ENCODE measurements at places on chromosomes 1 and 21.

DNA sequence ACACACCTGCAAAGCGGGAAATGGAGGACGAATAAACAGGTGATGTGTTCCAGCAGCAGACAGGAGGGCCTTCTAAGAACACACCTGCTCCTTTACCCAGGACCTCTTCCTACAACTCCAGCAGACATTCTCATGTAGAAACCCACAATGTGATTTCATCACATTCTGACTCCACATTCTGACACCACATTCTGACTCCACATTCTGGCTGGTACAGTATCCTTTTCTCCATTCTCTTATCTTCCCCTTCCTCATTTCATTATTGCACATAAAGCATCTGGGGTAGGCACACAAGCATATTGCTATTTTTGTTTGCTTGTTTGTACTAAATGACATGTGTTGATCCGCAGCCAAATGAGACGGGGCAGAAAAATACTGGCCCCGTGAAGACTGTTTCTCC lies 3.6 kb upstream of the ZNF124 start:
- DNase-seq, result no peak

GRCh38 chr21:19523746-19524145 lies 1120.2 kb upstream of the TMPRSS15 start:
- DNase-seq, result no peak

DNA sequence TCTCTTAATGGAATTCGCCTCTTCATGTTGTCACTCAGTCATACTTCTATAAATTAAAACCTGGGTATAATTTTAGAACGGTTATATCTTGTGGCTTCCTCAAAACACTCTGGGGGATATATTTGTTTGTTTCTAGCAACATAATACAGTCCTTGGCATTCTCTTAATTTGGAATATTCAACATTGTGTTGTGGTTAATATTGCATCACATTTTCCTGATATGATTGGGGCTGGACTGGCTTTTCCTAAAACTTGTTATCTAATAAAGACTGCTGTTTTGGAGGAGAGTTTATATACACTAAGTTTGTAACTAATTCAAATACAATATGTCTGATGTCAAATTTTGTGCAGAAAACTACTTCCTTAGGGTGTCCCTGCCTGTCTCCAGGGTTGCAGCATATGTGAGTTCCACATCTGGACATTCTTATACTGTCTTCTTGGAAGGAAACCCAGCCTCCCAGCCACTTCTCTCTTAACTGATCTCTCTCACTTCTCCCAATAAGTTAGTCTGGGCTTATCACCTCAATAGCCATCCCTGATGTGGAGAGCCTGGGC lies 892.6 kb downstream of the MRPL39 start:
- no peak for DNase-seq

DNA sequence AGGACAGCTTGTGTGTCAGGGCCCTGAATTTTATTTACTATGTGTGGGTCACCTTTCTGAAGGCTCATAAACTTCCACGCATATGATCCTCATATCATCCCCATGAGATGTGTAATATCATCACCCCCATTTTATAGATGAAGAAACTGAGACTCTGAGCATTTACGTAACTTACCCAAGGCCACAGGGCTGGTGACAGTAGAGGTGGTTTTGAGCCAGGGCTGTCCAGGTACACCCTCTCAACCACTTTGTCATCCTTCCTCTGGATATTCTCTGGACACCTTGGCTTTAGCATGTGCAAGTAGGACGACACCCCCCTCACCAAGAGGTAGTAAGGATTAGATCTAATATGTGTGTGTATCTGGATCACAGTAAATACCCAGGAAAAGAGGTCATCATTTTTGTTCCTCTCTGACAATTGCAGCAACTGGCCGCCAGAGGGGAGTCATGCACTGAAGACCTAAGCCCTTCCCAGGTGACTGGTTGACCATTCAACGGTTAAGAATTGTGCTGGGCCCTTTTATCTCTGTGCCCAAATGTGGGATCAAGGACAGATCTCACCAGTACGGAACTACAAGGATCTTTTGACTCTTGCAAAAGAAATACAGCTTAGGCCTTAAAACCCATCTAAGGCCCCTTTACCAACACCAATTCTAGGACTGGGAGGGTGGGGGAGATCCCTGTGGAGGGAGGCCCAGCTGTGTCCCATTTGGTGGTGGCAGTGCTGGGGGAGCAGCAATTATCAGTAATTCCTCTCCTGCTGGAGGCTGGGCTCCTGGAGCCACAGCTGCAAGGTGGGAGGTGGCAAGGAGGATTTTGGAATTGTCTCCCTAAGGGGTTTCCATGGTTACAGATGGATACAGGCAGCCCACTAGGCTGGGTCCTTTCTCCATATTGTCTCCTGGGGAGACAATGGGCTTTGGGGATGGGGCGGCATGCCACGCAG lies 13.7 kb upstream of the E2F2 start:
- no peak for DNase-seq

GRCh38 chr1:35745124-35745730 lies 24.6 kb downstream of the CLSPN start:
- DNase-seq, result no peak

- DNase-seq, result no peak
Measured at GRCh38 chr1:53626616-53627015, 112.3 kb downstream of the GLIS1 start.

- no peak for DNase-seq
Measured at GRCh38 chr21:37392441-37392840, 25.9 kb downstream of the DYRK1A start.

DNA sequence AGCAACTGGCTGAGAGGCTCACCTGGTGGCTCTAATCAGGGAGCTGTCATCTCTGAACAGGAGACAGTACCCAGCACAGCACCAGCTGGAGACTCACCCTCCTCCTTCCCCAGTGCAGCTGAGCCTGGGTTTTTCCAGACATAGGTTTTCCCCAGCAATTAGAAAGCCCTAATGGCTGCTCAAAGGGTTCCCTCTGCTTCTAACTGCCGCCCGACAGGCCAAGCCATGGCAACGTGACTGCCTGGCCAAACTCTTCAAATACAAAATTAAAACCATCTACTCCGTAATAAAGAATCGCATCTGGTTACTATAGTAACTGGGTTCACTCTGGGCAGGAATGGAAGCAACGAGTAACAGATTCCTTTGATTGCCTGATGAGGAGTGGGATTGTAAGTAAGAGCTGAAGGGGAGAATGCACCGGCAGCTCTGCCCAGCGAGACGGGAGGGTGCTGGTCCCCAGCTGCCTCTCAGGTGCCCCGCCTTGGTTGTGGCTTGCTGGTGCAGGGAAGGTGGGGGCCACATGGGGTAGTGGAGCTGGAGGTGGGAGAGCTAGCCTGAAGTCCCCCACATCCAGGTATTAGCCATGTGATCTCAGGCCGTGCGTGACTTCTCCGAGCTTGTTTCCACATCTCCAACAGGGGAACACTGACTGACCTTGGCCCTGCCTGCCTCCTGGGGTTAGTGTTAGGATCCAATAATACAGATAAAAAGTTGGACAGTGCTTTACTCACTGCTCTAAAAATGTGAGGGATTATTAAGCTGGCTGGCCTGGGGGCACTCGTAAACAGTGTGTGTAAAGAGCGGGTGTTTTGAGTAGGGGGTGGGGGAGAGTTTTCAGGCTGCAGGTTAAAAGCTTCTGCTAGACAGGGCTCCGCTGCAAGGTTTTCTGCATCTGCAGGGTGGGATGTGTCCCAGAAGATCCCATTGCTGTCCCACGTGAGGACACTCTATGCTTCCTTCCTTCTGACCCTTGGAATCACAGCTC lies 94.2 kb downstream of the KCNN3 start:
- DNase-seq, result no peak

GRCh38 chr1:17278996-17279830 lies 28.8 kb upstream of the PADI4 start:
- DNase-seq, result no peak

GRCh38 chr1:240709676-240710075 lies 97.7 kb upstream of the GREM2 start:
- no peak for DNase-seq

GRCh38 chr1:22171951-22172715 lies 29.2 kb upstream of the WNT4 start:
- DNase-seq, result no peak

- no peak for DNase-seq
Measured at GRCh38 chr21:34073749-34074282, 438 bp downstream of the MRPS6 start.

DNA sequence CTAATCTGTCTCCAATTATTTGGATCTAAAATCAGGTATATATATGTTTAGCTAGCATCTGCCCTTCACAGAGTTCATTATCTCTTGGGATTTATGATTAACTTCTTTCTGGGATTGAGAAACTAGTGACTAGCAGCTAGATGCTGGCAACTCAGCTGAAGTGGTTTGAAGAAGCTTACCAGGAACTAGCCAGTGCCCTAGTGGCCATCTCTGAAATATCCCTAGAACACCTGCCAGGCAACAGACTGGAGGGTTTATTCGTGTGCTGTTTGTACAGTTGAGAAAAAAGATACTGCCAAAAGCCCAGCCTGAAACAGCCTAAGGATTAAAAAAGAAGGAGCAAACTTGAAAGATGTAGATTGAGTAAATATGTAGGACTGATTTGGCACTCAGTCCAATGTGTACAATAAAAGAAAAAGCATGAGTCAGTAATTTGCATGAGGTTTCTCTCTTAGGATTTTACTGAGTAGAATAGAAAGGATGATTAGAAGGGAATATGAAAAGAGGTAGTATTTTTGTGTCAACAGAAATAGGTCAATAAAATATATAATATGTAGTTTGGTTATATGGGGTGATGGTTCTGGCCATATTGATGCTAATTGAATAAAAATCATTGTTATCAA lies 1144.6 kb upstream of the ADGRL2 start:
- DNase-seq, result no peak

- peak; percentile 66 for DNase-seq
Measured at GRCh38 chr1:153447498-153448170, 12.8 kb downstream of the S100A7 start.

DNA sequence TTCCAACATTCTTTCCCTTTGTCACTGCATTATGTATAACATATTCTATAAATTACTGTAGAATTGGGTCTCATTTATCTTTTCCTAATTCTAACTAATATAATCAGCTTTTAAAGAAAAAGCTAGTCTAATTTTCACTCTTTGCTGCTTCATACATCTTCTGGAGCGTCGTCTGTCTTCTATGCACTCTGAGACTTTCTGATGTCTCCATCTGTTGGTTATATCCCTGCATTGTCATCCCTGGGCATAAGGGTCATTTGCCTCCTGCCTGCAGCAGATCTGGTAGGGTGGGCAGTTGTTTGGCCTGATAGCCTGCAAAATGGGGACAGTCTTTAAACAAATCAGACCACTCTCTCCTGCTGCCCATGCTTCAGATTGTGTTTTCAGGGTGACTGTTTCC lies 40.8 kb upstream of the DYNLT5 start:
- peak; percentile 5 for DNase-seq

- no peak for DNase-seq
Measured at GRCh38 chr1:228736844-228737445, 1.7 kb downstream of the RHOU start.

Measured in HFF-Myc (cell line).